ENCODE measurements at places on chromosomes 13 and 19.

DNA sequence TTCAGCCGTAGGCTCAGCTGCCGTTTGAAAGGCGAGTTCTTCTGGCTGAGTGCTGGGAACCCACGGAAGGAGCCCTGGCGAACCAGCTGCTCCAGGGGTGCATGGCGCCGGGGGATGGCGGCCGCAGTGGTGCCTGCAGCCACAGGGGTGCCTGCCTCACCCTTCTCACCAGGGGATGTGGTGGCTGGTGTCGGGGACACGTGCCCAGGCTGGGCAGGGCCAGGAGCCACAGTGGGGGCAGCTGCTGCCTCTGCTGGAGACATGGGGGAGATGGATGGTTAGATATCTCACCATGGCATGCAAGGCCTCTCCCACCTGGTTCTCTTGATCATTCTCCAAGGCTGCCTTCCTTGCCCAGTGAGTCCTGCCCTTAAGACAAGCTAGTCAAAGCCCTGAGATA is 17.1 kb downstream of the NUMBL start:
- peak; percentile 44 for DNase-seq

DNA sequence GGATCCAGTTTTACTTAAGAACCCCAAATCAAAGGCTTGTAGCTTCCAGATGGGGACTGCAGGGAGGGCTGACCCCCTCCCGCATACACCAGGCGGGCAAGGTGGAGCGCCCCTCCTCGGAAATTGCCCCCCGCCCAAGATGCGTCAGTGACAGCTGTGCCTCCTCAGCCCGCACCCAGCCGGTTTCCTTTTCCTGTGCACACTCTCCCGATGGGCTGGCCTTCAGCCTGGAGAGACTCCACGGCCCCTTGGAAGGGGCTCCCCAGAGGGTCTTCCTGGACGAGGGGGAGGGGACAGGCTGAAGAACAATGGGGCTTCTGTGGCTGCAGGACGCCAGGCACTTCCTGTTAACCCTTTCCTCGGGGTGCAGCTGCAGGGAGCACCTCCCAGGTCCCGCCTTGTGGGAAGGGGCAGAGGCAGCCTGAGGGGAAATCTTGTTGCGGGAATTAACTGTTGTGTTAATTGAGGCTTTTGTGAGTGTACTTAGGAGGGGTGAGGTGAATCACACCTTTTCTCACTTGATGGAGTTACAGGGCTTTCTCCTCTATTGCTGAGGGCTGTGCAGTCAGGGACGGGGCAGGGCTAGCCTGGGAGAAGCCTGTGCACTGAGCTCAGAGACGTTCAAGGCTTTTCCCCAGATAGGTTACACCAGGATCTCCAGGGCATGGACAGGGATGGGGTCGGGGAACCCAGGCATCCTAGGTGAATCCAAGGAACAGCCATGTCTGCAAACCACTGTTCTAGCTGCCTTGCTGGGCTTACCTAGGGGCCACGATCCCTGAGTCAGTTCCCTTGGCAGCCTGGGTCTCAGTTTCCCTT is 14.3 kb downstream of the IER2 start:
- peak; percentile 71 for DNase-seq

DNA sequence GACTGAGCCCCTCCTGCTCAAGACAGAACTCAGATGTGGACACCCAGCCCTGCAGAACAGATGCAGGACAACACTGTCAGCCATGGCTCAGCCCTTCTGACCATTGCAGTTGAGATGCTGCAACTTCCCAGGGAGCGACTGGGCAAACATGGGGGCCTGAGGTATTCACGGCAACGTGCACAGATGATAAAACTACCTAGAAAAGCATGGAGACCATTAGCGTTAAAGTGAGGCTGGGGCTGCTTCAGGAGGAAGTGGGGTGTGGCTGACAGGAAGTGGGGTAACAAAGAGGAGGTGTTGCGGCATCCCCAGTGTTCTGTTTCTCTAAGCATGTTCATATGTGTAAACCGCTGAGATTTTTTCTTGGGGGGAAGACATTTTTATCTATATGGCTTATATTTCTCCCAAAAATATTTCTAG is 1.3 kb upstream of the SIGLEC9 start:
- DNase-seq: peak; percentile 81

DNA sequence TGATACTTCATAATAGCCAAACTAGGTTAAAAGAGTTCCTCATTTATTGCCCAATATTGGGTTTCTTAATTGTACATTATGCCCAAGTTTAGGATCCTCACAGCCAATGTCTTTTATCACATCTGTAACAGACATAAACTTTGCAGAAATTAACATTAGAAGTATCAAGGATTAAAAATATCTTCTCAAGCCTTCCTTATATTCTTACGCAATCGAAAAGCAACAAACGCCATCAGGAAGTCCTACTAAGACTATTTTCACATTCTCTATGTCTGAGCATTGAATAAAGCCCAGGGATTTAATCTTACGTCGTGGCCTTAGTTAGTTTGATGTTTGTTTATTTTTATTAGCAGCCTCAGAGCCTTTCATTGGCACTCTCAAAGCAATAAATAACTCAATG is 1660.4 kb upstream of the MIR17HG start:
- DNase-seq: no peak

GRCh38 chr13:95128045-95128643 is 173.1 kb downstream of the ABCC4 start:
- no peak for DNase-seq

DNA sequence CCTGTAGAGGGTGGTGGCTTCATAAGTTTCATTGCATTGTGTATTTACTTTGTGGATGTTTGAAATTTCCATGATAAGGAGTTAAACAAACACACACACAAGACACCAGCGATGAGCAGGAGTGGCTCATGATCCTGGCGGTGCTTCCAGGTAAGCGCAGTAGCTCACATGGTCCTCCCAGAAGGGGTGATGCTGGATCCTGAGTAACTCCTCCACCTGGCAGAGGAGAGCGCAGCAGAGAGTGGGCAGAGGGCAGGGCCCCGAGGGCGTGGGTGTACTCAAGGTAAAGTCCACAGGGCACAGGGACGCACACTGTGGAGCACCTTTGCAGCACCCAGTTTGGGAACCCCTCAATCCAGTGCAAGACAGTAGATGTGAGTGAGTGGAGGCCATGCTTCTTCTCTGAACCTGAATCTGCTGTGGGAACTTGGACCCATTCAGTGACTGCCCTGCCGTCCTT is 54.0 kb downstream of the RFX2 start:
- no peak for DNase-seq

DNA sequence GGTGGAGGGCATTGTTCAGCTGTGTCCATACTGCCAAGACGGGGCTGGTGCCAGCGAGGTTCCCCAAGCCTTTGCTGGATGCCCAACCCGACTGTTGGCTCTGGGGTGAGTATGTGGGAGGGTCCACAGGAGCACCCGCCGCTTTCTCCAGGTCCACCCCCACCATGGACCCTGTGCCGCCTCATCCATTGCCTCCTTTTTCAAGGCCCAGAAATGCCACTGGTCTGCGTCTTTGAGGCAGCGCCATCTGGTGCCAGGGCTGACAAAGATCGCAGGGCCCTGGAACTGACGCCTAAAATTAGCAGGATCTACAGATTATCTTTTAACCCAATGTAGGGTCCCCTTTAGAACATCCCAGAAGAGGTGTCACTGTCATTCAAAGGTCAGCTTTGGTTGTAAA is 34.6 kb downstream of the NFIX start:
- no peak for DNase-seq

- DNase-seq: peak; percentile 23
These were observed at the start of gene UNC13A for GRCh38 chr19:17687857-17688784. TSS of gene UNC13A (minus strand) at chr19:17688354. CDS start at chr19:17688199, 155 bp downstream.

DNA sequence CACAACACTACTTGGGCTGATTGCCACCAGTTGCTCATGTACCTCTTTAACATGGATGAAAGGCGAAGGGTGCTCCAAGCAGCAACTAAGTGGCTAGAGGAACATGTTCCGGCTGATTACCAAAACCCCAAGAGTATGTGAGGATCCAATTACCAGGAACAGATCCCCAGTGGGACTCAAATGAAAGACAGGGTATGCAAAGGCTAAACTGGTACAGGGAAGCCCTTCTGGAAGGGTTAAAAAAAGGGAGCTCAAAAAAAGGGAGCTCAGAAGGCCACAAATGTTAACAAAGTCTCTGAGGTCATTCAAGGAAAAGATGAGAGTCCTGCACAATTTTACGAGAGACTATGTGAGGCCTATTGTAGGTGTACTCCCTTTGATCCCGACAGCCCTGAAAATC is 604.7 kb downstream of the UQCRFS1 start:
- DNase-seq: no peak

DNA sequence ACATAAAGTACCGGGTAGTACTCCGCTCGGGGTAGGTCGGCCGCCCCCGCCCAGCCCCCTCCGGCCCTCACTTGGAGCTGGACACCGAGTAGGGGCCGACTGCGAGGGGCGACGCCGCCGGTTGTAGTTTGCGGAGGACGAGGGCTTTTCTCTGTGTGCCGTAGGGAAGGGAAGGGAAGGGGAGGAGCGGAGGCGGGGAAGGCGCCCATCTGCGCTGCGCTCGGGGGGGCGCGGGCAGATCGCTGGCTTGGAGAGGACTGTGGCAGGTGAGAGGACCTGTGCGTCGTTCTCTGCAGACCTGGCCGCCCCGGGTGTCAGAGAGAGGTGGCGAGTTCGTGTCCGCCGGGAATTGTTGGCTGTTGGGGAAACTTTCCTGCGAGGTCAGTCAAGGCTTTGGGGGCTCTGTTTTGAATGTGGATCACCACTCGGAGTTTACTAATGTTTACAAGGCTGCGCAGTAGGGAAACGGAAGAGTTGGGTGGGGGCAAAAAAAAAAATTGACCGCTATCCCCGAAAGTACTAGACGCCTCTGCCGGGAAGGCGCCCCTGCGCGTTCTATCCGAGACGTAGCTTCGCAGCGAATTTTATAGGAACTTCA is 1.4 kb downstream of the ING1 start:
- no peak for DNase-seq

- DNase-seq: peak; percentile 50
These were observed 6.3 kb downstream of the PGLYRP1 start for GRCh38 chr19:46016426-46017094.

GRCh38 chr19:36019061-36019670 is 5.2 kb upstream of the ALKBH6 start:
- DNase-seq: no peak

- no peak for DNase-seq
These were observed 4.9 kb downstream of the ONECUT3 start for GRCh38 chr19:1758231-1758577.

DNA sequence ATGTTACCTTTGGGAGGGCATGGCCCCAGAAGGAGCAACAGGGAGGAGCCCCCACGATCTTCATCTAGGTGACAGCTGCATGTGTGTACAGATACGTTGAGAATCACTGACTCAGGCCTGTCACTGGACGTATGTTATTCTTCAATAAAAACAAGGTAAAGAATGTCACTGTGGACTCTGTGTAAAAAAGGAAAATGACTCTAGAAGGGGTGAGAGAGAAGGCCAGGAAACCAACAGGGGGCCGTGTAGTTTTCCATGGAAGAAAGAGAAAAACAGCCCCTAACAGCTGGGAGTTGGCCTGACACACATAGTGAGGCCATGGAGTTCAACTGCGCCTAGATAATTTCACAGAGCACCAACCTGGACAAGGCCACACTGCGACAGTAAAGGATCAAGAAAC is 1.9 kb upstream of the LYPD3 start:
- no peak for DNase-seq

- DNase-seq: no peak
These were observed 256.5 kb downstream of the UQCRFS1 start for GRCh38 chr19:28956421-28956820.

DNA sequence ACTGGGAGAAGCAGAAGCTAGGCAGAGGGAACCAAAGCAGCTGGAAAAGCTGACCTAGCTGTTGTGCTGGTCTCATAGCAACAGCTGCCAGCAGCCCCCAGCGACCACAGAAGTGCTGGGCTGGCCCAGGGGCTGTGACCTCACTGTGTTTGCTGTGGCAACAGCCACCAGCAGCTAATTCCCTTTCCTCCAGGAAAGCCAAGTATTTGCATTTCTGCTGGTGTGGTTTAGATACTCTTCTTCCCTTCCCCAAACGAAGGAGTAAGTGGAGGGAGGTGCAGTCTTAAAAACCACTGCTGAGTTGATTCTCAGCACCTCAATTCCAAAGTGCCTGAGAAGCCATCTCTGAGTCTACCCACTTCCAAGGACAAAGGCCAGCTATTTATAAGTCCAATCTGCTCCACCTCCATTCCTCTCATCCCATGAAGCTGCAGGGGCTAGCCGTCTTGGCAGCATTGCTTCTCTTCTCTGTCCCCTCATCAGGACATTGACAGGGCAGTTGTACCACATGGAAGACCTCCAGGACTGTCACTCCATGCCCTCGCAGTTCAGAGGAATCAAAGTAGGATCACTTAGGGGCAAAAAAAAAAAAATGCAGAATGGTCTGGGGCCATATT is 11.5 kb upstream of the CCDC97 start:
- DNase-seq: no peak
